Stimulated activated CD8-positive, alpha-beta memory T cell treated with anti-CD3 and anti-CD28 coated beads, Interleukin-7, amount 100 ng/mL, for 48 hours (primary cell): ENCODE measurements at places on chromosomes 5 and 9.
A peak's percentile ranks its signal among the peaks of the same experiment; 100 is the strongest.

DNA sequence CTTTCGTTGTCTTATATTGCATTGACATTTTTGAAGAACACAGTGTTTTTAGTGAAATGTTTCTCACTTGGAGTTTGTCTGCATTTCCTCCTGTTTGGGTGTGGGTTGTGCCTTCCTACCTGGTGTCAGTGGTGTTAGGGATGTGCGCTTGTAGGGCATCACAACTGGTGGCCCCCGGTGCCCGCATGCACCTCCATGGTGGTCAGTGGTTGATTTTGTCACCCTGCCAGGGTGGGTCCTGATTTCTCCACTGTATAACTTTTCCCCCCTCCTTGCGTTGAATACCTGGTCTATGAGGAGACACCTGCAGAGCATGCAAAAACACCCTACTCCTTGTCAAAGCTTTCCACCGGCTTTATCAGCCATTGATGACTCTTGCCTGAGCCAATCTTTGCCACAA, 132.9 kb downstream of the BARX1 start:
- no peak for DNase-seq

- DNase-seq, result no peak
Observed at GRCh38 chr9:71901695-71902597, 9.0 kb downstream of the ABHD17B start.

- no peak for DNase-seq
Observed at GRCh38 chr9:109311731-109312130, 9.1 kb downstream of the EPB41L4B start.

GRCh38 chr9:99184110-99184474, 37.6 kb downstream of the ALG2 start:
- no peak for DNase-seq

DNA sequence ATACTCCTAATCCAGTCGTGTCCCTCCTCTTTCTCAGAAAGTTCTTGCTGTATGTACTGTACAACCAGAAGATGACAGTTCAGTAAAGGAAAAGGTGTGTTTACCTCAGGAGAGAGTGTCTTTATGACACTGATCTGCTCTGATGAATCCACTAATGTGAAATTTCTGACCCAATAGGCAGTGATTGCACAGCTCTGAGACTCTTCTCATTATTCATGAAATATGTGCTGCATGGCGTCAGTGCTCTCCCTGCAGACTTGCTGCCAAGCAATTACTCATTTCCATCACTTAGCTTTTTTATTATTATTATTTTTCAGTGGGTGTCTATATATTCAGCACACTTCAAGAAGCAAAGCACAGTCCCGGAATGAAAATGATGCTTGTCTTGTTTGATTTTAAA, 389.0 kb downstream of the RASEF start:
- no peak for DNase-seq

DNA sequence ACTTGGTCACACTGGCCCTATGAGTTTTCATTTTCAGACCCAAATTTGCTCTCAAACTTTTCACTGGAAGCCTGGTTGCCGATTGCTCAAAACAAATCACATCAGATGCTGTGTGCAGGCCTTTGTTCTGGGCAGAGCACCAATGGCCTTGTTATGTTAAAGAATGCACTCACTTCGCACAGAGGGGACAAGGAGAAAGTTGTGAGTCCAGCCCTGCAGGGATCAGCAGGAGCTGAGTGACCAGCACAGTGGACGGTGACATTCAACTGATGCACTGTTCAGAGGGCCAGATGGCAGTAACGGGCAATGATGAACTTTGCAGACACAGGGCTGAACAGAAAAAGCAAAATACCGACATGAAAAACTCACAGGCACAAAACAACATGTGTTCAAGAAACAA, 86.1 kb downstream of the BARX1 start:
- DNase-seq, result no peak

GRCh38 chr5:94793113-94793815, 174.8 kb downstream of the SLF1 start:
- DNase-seq, result peak; percentile 5
